ENCODE measurements at places on chromosomes 7 and 10. TPM values are rescaled to one million over a fixed set of nuclear protein-coding genes. Genes with fewer than 3 reads are reported as not detected.

DNA sequence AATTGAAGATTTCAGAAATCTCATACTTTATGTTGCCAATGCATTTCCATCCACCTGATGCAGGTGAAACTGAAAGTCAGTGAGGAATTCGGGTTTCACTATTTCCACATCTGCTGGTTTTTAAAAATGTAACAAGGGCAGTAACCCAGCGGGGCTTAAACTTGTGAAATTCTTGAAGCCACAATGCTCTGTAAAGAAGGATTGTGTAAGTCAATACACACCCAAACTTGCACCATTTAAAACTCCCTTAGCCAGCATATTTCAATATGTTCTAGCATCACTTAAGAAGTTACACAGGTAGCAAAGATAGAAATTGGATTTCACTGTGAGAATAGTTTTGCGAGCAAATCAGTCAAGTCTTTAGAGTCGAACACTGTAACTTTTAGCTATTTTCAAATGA lies 386.1 kb downstream of the PLXDC2 start:
- DNase-seq, result no peak

The HSPA12A gene
- total RNA-seq, result 0.64 TPM

The ZNRF2 gene
- 10.4 TPM for total RNA-seq

DNA sequence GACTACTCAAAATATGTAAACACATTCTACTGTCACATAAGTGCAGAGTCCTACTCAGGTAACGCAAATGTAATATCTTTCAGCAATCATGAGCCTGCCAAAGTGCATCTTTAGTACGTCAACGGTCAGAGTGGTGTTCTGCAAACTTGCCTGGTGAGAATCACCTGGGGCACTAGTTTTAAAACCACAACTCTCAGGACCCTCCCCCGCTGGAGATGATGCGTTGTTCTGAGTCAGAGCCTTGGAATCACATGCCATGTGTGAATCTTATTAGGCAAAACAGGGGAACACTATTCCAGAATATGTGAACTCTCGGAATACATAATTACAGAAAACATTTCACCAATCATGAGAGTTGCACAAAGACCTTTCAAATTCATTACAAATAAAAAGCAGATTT lies 115.7 kb downstream of the TPK1 start:
- DNase-seq, result no peak

GRCh38 chr10:132256866-132257265 lies 50.9 kb downstream of the STK32C start:
- DNase-seq, result no peak

- DNase-seq, result no peak
These were observed 61.0 kb downstream of the VTI1A start for GRCh38 chr10:112507988-112508387.

The KCNIP2 gene
- total RNA-seq, result 3.2 TPM

- DNase-seq, result no peak
These were observed 361.5 kb upstream of the LRRTM3 start for GRCh38 chr10:66564287-66564686.

GRCh38 chr7:96823274-96823673 lies 113.6 kb upstream of the SEM1 start:
- DNase-seq, result no peak

DNA sequence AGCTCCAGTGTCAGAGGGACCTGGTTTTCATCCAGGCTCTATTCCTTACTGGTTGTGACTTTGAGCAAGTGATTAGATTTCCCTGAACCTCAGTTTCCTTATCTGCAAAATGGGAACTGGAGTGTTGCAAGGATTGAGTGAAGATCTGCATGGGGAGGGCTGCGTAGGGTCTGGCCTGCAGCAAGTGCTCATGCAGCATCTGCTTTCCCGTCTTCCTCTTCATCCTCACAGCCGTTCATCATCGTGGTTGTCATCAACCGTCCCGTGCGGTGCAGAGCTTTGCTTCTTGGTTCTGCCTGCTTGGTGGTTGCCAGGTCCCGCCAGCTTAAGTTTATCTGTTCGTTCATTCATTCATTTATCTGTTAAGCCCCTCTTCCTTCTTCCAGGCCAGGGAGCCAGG lies 135.0 kb downstream of the GRK5 start:
- no peak for DNase-seq

- no peak for DNase-seq
These were observed 376.8 kb downstream of the HGF start for GRCh38 chr7:81393018-81393417.

The NPSR1 gene
- total RNA-seq, result not detected

- no peak for DNase-seq
These were observed 222.1 kb downstream of the ARHGAP12 start for GRCh38 chr10:31706464-31707092.

The GPR22 gene
- total RNA-seq, result not detected

The NRF1 gene
- 25.4 TPM for total RNA-seq

DNA sequence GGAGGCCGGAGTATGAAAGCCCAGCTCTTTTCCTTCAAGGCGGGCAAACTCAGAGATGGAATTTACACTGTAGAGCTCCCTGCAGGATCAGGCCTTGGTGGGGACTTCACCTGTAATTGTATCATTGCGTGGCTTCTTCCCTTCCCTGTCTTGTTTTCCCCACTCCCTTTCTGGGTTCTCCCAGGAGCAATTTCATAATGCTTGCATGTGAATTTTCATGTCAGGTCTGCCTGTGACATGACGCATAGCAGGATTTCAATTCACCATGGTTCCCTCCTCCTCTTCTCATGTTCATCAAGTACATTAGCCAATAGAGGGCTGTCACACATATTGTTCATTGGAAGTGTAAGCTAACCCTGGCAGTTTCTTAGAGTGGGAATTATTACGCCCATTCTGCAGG lies 197.7 kb downstream of the RPS24 start:
- DNase-seq, result no peak

The FOXI2 gene
- total RNA-seq, result not detected

- DNase-seq, result no peak
These were observed 487.7 kb downstream of the TYW1 start for GRCh38 chr7:67484244-67484751.

DNA sequence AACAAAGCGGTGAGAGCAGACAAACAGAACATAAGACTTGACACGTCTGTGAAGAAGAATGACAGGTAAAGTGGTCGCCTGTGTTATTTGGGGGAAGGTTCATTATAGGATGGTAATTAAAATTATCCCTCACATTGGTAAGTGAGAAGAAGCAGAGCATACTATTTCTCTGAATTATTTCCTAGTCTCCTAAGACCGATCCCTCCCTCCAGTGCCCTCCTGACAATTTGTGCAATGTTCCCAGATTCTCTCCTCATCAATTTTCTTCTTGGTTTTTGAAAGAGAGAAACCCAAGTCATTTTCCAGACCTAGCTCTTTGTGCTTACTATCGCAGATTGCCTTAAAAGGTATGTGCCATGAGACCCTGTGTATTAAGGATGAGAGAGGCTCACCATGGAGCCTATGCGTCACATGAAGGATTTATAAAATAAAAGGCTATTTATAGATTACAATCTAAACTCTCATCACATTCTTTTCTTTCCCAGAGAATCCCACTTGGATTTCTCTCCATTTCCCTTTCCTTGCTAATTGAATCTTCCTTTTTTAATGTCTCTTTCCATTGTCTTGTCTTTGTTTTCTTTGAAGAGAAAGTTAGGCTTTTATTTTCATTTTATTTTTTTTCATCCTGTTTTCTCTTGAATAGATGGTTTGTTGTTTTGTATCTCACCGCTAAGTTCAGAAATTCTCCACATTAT lies 112.0 kb downstream of the PPP1R3A start:
- DNase-seq, result no peak

GRCh38 chr7:95047291-95047690 lies 139.9 kb downstream of the PPP1R9A start:
- no peak for DNase-seq

The CSTF2T gene
- 41.2 TPM for total RNA-seq

GRCh38 chr10:12852687-12853086 lies 148.8 kb downstream of the CCDC3 start:
- DNase-seq, result no peak

The MXI1 gene
- 12.2 TPM for total RNA-seq

DNA sequence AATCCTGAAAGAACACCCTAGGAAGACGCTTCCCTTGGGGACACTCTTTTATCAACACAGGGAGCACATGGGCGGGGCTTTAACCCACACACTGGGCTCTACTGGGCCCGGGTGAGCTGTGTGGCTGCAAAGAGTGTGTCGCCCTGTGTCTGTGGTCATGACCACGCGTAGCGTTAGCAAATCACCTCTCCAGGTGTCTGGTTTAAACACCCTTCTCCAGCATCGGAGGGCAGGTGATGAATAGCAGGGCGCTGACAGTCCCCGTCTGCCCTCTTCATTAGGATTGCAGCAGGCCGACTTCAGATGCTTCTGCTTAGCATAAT lies 127.7 kb downstream of the ADARB2 start:
- DNase-seq, result no peak

- DNase-seq, result no peak
These were observed 60.4 kb downstream of the SEMA3A start for GRCh38 chr7:84134169-84134568.

The GPR26 gene
- not detected for total RNA-seq

GRCh38 chr7:41969561-41970105 lies 266.7 kb upstream of the INHBA start:
- DNase-seq, result no peak

- peak; percentile 27 for DNase-seq
These were observed 293.2 kb upstream of the NFE2L3 start for GRCh38 chr7:25858525-25859411.

- DNase-seq, result no peak
These were observed 206.9 kb upstream of the PHYHIPL start for GRCh38 chr10:58969576-58969975.

- DNase-seq, result no peak
These were observed 8.9 kb downstream of the PURB start for GRCh38 chr7:44876393-44876792.
